ENCODE measurements at places on chromosomes 3 and 15. TPM values are rescaled to one million over a fixed set of nuclear protein-coding genes. Genes with fewer than 3 reads are reported as not detected.

- DNase-seq: no peak
Observed at GRCh38 chr15:41567862-41568261, 8.8 kb downstream of the TYRO3 start.

DNA sequence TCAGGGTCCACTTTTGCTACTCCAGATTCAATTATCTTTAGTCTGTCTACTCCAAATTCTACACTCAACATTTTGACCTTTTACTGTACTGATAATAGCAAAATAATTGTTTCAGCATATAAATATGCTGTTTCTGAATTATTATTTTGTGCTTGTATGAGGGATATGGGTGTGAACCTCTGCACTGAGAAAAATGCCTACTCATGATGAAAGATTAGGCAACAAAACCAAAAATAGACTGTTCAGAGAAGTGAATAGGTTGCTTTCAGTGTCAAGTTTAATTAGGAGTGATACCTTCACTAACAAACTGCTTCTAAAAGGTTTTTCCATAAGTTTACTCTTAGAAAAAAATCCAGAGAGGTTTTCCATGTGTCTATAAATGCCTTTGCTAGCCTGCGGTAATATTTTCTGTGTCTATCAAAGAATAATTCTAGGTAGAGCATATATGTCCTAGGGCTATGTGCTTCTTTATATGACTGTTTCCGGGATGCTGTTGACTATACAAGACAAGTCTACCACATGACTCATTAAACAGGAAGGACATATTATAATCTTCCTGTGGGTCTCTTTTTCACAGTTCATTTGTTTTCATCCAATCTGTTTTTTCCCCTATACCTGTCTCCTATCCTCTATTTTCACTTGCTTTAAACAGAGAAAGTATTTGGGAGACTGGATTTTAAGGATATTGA lies 218.5 kb upstream of the TTC14 start:
- peak; percentile 11 for DNase-seq

DNA sequence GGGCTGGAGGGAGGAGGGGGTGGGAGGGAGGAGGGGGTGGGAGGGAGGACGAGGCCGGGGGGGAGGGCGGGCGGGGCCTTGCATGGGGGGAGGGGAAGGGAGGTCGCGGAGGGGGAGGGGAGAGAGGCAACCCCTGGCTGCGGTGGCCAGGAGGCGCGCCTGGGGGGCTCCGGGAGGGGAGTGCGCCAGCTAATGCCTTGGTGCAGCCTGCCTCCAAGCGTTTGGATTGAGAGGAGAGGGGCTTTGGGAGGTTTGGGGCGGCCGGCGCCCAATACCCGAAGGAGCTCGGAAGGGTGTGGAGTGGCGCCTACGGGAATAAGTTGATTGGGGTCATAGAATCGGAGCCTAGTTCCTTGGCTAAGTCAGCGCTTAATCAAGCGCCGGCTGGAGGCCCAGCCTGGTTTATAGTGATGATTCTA lies 557 bp downstream of the TFG start:
- peak; percentile 20 for DNase-seq

GRCh38 chr3:127449486-127450212 lies 140.9 kb downstream of the TPRA1 start:
- DNase-seq: no peak

DNA sequence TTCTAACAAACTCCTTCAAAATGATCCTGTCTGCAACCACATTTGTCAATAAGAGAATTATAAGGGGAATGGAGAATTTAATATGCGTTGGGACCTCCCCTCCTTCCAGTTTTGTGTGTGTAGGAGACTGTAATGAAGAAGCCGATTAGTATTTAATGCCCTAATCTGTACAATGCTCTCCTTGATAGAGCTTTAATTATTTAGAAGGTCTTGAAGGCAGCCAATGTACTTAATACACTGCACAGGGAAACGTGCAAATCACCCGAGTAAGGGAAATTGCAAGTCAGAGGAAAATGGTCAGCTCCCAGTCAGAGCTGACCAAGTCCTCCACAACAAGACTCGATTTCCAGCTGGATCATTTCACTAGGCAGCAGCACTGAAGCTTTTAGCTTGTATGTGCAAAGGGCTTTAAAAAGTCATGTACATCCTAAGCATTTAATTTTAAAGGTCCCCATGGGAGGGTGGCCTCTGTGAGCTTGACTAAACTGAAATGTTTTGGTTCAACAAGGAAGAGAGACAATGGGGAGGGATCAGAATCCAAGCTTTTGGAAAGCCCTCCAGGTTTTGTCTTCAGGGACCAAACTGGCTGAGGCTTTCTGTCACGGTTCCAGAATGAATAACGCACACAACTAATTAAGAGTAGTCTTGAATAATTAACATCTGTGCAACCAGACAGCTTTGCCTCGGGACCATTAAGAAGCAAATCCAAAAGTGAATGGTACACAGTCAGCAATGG lies 159.8 kb upstream of the MITF start:
- no peak for DNase-seq

DNA sequence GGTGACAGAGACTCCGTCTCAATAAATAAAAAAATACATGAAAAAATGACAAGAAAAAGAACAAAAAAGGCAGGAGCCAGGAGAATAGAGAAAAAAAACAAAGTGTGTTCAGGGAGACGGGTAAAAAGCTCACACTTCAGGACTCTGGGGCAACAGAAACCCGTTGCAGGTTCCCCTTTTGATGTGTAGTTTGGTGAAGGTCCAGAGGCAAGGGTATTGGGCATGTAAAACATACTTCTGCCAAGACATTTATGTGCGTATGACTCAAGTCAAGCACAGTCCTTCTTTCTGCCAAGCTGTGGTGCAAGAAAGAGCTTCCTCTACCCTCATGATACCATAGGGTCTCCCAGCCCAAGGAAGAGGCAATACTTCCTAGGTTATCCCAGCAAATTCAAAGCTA lies 33.4 kb upstream of the STRIT1 start:
- no peak for DNase-seq

GRCh38 chr3:47420511-47421484 lies 40.0 kb downstream of the PTPN23 start:
- DNase-seq: peak; percentile 83

GRCh38 chr15:77446840-77447390 lies 26.2 kb downstream of the HMG20A start:
- no peak for DNase-seq

GRCh38 chr3:194497799-194498575 lies 11.2 kb upstream of the ATP13A3 start:
- DNase-seq: no peak

DNA sequence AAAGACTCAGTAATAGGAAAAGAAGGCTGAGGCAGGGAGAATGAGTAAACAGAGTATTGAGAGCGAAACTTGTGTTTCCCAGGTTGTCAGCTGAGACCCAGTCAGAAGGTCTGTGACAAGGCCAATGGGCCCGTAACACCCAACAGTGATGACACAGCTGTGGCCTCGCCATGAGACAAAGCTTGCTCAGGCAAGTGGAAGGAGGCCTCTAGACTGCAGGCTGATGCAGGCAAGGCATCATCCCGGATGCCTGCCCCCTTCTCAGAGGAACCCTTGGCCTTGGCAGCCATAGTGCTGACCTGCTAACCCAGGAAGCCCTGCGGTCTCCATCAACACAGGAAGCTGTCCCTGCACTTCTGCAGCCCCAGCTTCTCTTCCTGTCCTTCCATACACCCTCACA lies 15.4 kb downstream of the RAB6B start:
- no peak for DNase-seq

GRCh38 chr15:33215941-33216872 lies 21.7 kb upstream of the FMN1 start:
- peak; percentile 24 for DNase-seq

The PLAAT1 gene
- total RNA-seq: 0.54 TPM

The THAP10 gene
- 3.6 TPM for total RNA-seq

The SLC12A1 gene
- total RNA-seq: not detected

The SEMA3B gene
- 4.3 TPM for total RNA-seq

The DOCK3 gene
- total RNA-seq: under 0.01 TPM

The ISG20 gene
- total RNA-seq: 0.72 TPM
